ENCODE measurements at places on chromosomes 4 and X. TPM values are rescaled to one million over a fixed set of nuclear protein-coding genes. Genes with fewer than 3 reads are reported as not detected.
A peak's percentile ranks its signal among the peaks of the same experiment; 100 is the strongest.

GRCh38 chr4:148574066-148574465 is 131.9 kb upstream of the NR3C2 start:
- no peak for DNase-seq

Gene FHDC1
- 0.90 TPM for total RNA-seq

- no peak for DNase-seq
Observed at GRCh38 chr4:175823015-175823742, 11.1 kb upstream of the GPM6A start.

- peak; percentile 39 for DNase-seq
Observed at GRCh38 chrX:18886344-18887161, 97.4 kb downstream of the PHKA2 start.

DNA sequence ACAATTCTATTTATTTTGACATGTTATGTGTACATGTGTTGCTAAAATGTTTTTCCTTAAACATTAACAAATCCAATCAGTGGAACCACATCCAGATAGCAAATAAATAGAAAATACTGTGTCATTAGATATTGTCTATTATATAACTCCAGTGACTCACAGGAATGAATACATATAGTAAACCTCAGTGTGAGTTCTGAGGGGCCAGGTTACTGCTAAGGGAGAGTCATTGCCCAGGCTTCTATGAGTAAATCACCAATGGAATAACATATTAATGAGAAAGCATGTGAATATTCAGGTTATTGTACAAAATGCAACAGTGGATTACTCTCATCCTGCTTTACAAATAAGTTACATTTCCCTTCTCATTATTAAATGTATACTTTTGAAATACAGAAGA is 27.2 kb downstream of the TACR3 start:
- DNase-seq: no peak

Gene AREG
- total RNA-seq: not detected

Gene ELK1
- total RNA-seq: 29.4 TPM

Gene HERC5
- total RNA-seq: 9.1 TPM

GRCh38 chr4:61079976-61080375 is 120.2 kb upstream of the ADGRL3 start:
- DNase-seq: no peak

GRCh38 chrX:120468071-120468470 is 1.0 kb downstream of the LAMP2 start:
- no peak for DNase-seq

GRCh38 chr4:139223682-139224317 is 46.8 kb upstream of the ELF2 start:
- no peak for DNase-seq

Gene DUX4
- total RNA-seq: 0.49 TPM

GRCh38 chr4:71107726-71108125 is 114.3 kb downstream of the DCK start:
- DNase-seq: no peak

GRCh38 chr4:105943234-105943633 is 48.0 kb downstream of the NPNT start:
- DNase-seq: no peak

- DNase-seq: peak; percentile 45
Observed at GRCh38 chrX:103211012-103211715, 3.7 kb upstream of the BEX4 start.

GRCh38 chr4:6282314-6282771 is 12.7 kb downstream of the WFS1 start:
- DNase-seq: no peak

DNA sequence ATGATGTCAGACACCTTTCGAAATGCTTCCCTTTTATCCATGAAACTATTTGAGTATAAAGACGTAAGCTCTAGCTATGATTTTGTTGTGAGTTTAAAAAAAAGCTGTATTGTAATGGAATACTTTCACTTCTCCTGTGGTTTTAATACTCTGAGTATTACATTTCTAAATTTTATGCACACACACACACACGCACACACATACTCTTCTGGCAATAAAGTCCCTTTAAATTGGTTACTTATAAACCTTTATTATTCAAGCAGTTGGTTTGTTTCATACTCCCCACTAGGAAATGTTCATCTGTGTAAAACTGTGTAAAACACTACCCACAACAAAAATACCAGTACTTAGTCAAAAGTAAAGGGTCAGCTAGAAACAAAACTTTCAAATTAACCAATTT is 18.2 kb downstream of the VAMP7 start:
- no peak for DNase-seq

Gene TMEM128
- 19.8 TPM for total RNA-seq

- no peak for DNase-seq
Observed at GRCh38 chrX:68762766-68763165, 66.1 kb upstream of the EFNB1 start.

Gene SPATA18
- total RNA-seq: 17.3 TPM

Gene PRICKLE3
- total RNA-seq: 11.3 TPM

Gene GLRA2
- not detected for total RNA-seq

Gene SPANXN2
- not detected for total RNA-seq

- no peak for DNase-seq
Observed at GRCh38 chr4:15498356-15498755, 28.7 kb downstream of the CC2D2A start.

DNA sequence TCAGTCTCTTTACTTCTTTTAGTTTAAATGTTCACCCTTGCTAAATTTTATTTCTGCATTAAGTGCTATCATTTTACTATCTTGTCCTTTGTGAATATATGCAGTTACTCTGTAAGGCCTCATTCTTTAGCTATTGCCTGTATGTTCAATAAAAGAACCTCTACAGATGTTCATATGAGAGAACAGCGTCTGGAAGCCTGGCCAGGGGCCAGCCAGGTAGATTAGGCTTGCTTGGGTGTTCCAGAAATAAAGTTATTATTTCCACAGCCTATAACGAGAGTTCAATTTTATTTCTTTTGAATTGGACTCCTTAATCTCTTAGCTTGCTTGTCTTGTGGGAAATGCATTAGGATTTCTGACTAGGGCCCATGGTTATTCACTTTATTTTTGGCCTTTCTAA is 214.5 kb downstream of the TLL1 start:
- no peak for DNase-seq

GRCh38 chrX:107851215-107851614 is 25.5 kb downstream of the MID2 start:
- DNase-seq: no peak

Gene ZCCHC12
- 0.44 TPM for total RNA-seq

Gene XAGE5
- not detected for total RNA-seq

- no peak for DNase-seq
Observed at GRCh38 chr4:179631321-179631720, 2189.1 kb upstream of the AGA start.

Gene CFAP99
- total RNA-seq: not detected

DNA sequence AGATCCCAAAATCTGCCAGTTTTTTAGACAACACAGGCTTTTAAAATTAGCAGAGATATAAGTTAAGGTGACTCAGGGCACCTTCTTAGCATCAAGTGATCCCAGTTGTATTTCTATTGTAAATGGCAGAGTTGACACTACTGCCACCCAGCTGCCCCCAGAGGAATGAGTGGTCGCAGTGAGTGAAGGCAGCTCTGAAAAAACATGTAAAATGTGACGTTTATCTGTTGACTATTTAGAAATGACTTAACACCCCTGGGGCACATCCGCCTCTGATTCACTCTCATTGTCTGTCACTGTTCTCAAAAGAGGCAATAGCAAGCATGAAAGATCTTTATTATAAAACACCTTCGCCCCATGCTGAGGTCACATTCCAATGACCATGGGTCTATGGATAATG is 592.4 kb downstream of the ACTRT1 start:
- no peak for DNase-seq

Gene RNF113A
- 16.7 TPM for total RNA-seq

Gene ANXA5
- total RNA-seq: 296 TPM

DNA sequence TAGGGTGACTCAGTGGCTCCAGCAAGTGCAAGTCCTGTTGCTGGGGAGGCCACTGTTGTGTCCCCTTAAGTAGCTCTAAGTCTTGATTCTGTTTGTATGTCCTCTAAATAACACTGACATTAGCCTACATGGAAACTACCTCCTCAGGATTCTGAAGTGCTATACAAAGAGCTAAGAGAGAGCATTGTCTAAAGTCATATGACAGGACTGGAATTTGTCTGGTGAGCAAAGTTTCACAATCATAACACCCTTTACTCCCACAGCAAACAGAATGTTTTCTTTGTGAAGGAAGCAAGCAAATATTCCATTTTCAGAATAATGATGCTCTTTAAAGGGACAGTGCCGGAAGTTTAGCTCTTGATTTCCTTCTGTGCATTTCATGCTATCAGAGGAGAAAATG is 23.4 kb upstream of the CT47A1 start:
- DNase-seq: no peak

- DNase-seq: peak; percentile 6
Observed at GRCh38 chrX:135295238-135295943, 13.9 kb upstream of the ETDC start.

DNA sequence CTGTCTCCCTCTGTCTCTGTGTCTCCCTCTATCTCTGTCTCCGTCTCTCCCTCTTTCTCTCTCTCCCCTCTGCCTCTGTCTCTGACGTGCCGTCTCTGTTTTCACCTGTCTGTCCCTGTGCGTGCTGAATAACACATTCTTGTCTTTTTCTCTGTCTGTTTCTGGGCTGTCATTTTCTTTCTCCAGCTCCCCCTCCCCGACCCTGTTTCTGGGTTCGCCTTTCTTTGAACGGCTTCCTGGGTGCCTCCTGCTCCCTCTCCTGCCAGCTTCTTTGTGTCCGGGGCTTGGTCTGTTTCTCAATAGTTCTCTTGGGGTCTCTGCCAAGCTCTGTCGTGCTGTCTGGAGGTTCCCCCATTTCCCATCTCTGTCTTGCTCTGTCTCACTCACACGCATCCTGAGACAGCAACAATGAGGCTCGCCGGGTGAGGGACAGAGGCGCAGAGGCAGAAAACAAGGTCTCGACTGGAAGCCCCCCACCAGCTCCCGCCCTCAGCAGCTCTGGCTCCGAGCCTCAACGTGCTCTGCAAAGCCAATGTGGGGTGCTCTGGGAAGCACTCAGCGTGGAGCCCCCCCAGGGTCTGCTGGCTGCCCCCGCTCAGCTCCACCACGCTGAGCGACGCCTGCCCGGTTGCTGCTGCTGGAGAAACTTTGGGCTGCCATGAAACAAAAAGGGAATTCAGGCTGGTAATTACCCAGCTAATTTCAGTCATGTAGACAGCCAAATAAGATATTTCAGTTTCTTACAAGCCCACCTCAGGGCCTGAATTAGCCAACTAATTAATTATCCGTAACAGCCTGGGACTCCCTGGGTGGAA is 3.4 kb downstream of the CPLX1 start:
- no peak for DNase-seq

Gene SSX2
- total RNA-seq: not detected

Measured in endothelial cell (in vitro differentiated cells).